ENCODE measurements at places on chromosomes 11 and 22. TPM values are rescaled to one million over a fixed set of nuclear protein-coding genes. Genes with fewer than 3 reads are reported as not detected.

DNA sequence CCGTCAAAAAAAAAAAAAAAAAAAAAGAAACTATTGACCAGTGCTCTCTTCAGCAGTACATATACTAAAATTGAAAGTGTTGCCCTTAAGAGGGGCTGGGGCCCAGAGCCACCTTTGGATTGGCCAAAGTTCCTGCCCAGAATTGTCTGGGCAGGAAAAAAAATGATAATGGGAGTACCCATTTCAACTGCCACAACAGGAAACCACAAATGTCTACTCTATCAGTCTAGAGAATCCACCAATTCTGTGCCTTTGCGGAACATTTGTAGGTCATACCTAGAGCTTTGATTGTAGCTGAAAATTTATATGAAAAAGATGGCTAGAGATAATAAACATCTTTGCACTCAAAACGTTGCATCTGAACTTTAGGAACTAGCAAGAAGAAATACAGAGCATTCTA lies 69.4 kb downstream of the FAM76B start:
- DNase-seq: no peak

- DNase-seq: no peak
Observed at GRCh38 chr22:25726241-25726640, 15.7 kb upstream of the MYO18B start.

GRCh38 chr22:28015676-28016601 lies 96.9 kb upstream of the PITPNB start:
- DNase-seq: no peak

DNA sequence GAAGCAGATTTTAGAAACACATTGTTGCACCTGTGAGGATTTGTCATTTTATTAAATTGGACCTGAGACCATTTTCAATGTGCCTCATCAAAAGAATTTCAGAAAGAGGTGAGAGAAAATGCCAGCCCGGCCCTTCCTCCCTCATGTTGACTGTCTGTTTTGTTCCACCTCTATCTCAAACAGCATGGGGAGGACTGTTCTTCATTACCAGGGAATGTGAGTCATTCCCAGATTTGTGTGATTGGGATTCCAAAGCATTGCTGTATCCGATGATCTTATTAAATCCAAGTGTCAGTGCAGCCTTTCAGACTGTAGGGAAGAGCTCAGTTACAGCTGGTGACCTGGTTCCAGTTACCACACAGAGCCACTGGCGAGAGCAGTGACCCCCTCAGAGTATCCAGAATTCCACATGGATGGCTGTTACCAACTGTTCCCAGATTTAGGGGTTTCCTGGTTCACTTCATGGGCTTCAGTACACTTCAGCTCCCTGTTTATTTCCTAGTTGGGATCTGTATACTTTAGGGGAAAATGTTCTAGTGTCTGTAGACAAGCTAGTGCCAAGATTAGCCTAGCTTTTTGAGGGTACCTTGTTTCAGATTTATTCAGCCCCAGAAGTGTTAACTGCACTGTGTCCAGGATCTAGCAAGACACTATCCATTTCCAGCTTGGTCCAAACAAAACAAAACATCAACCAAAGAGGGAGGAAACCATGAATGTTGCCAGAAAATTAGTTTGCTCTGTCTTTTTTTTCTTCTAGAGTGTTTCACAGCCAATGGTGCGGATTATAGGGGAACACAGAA lies 20.9 kb downstream of the KREMEN1 start:
- no peak for DNase-seq

DNA sequence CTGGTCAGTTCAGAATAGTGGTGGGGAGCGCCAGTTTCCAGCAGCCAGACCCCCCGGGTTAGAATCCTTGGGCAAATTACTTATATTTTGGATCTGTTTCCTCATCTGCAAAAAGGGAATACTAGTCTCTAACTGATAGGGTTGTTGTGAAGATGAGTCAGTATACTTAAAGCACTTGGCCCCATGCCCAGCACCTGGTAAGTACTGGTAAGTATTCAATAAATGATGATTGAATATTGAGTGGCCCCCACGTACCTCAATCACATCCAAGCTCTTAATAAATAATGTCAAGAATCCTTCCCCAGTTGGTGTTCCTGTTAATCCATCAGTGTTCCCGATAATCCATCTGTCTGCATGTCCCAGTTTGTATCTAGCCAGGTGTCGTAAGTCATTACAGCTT lies 12.1 kb downstream of the ACP2 start:
- DNase-seq: no peak

CASP4 gene
- 39.1 TPM for polyA plus RNA-seq

Data from urinary bladder (tissue), 4 donors.